A549 treated with DMSO at 1 μM for 4 hours (cell line): ENCODE measurements at places on chromosomes 2 and 18. TPM values are rescaled to one million over a fixed set of nuclear protein-coding genes. Genes with fewer than 3 reads are reported as not detected.

Gene EGR4
- total RNA-seq, result 0.11 to 0.32 TPM (median 0.25 TPM) in 5 replicates

Gene C2orf66
- total RNA-seq, result 0.05 to 0.17 TPM (median 0.12 TPM) in 4 of 5 replicates, not detected in the other

Gene ALKAL2
- total RNA-seq, result not detected in 5 replicates

Gene TRIM43
- 0.05 TPM in 1 of 5 replicates, not detected in the others for total RNA-seq

Gene HOXD10
- 5.7 to 8.5 TPM (median 7.4 TPM) in 5 replicates for total RNA-seq

Gene PLCL1
- 0.07 TPM in 1 of 5 replicates, not detected in the others for total RNA-seq

Gene ACOXL
- not detected in 5 replicates for total RNA-seq

Gene SP5
- 0.05 TPM in 1 of 5 replicates, not detected in the others for total RNA-seq

Gene VIT
- total RNA-seq, result 0.05 TPM in 1 of 5 replicates, not detected in the others

Gene DSG2
- 48.7 to 82.8 TPM (median 68.1 TPM) in 5 replicates for total RNA-seq

Gene CHRNG
- not detected in 5 replicates for total RNA-seq

Gene FOXD4L1
- total RNA-seq, result 0.31 to 0.87 TPM (median 0.33 TPM) in 5 replicates
